Activated CD8-positive, alpha-beta memory T cell treated with anti-CD3 and anti-CD28 coated beads for 1 hour (primary cell): ENCODE measurements at places on chromosomes 4 and X.

DNA sequence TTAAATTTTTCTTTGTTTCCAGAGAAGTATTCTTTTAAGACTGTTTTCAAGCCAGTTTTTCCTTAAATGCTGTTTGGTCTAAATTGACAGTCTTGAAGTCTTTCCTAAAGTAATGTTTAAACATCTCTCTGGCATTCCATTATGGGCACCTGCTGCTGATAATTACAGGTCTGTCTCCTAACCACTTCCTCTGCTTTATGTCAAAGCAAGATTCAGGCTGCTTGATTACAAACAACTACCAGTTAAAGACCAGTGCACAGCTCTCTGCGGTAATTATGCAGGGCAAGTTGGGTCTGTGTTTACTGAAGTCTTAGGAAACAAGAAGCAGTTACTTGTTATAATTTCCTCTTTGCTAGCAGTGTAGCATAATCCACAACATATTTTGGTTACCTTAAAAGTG, 17.6 kb downstream of the UNC5C start:
- no peak for DNase-seq

- no peak for DNase-seq
Observed at GRCh38 chr4:166635367-166635766, 598.9 kb downstream of the SPOCK3 start.

GRCh38 chr4:26264109-26264508, 56.7 kb upstream of the RBPJ start:
- no peak for DNase-seq

GRCh38 chrX:36961590-36961989, 46.6 kb upstream of the FAM47C start:
- no peak for DNase-seq
